ENCODE measurements at places on chromosomes 7 and 10.

- no peak for DNase-seq
Observed at GRCh38 chr10:79995979-79996634, 47.2 kb upstream of the SFTPD start.

GRCh38 chr10:127576051-127576450 lies 26.9 kb downstream of the NPS start:
- no peak for DNase-seq

DNA sequence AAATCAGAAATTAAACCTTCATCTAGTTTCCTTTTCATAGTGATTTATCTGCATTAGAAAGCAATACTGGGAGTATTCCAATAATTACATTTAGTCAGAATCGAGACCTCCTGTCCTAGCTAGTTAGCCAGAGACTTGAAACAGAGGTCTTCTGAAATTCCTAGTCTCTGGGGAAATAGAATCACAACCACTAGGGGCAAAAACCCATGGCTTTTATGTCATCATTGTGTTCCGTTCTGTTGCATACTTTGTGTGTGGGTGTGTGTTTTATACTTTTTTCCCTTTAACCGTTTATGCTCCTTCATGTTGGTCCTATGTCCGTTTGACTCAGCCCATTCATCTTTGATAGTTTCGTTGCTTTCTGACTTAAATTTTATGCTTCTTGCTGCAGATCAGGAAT lies 79.8 kb downstream of the RALA start:
- DNase-seq: no peak

DNA sequence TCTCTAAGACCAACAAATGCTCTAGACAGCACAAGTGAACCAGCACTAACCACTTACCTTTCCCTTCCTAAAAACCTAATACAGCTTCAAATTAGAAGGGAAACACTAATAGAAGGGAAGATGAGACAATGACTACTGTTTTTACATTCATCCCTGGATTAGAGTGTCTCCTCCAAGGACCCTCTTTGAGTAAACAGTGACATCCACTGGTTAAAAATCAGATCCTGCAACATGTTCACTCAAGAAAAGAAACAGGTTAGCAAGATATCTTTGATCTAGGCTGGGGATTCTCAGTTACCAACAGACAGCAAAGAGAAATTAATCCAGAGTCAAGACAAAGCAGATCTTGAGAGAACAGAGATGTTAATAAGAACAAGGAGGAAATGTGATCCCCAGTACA lies 177.7 kb upstream of the GHITM start:
- no peak for DNase-seq

- DNase-seq: no peak
Observed at GRCh38 chr7:138207555-138207971, 131.3 kb downstream of the AKR1D1 start.

GRCh38 chr10:71212318-71213126 lies at the start of gene UNC5B:
Gene UNC5B (plus strand): TSS chr10:71212570. CDS start chr10:71212986, 416 bp downstream.
- DNase-seq: no peak

GRCh38 chr7:73899731-73900142 lies 38.8 kb downstream of the TMEM270 start:
- DNase-seq: no peak
